ENCODE measurements at places on chromosomes 3 and 15.

- no peak for DNase-seq
Observed at GRCh38 chr3:115968871-115969270, 345.6 kb downstream of the GAP43 start.

GRCh38 chr3:41143421-41144031 lies 55.8 kb upstream of the CTNNB1 start:
- DNase-seq = no peak

DNA sequence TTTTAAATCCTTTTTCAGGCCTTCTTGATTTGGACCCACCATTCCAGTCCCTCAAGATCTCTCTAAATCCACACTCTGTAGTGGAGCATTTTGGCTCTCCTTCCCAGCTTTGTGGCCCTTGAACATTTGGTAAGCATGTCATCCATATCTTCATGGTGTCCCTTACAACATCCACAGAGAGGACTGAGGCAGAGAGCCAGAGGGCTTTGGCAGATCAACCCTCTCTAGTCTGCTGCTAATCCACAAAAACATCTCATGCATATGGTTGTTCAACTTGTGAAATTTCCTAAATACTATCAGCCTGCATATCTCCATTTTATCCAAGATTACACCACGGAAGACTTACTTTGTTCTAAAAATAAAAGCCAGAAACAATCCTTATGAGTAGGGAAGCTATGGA lies 23.2 kb downstream of the THRB start:
- no peak for DNase-seq

DNA sequence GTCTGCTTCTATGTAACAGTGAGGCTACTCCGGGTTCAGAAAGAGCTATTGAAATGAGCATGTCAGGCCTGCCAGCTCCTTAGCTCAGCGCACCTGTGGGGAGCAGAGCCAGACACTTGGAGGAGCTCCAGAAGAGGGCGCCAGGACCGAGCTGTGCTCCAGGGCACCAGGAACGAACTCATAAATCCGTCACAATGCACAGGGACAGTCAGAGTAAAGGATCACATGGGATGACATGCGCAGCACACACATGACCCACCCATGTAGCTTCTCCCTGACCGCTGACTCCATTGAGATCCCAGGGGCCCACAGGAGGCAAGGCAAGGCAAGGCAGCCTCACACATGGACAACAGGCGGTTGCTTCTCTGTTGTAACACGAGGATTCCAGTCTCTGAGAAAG lies 26.0 kb upstream of the GNB5 start:
- DNase-seq = no peak

DNA sequence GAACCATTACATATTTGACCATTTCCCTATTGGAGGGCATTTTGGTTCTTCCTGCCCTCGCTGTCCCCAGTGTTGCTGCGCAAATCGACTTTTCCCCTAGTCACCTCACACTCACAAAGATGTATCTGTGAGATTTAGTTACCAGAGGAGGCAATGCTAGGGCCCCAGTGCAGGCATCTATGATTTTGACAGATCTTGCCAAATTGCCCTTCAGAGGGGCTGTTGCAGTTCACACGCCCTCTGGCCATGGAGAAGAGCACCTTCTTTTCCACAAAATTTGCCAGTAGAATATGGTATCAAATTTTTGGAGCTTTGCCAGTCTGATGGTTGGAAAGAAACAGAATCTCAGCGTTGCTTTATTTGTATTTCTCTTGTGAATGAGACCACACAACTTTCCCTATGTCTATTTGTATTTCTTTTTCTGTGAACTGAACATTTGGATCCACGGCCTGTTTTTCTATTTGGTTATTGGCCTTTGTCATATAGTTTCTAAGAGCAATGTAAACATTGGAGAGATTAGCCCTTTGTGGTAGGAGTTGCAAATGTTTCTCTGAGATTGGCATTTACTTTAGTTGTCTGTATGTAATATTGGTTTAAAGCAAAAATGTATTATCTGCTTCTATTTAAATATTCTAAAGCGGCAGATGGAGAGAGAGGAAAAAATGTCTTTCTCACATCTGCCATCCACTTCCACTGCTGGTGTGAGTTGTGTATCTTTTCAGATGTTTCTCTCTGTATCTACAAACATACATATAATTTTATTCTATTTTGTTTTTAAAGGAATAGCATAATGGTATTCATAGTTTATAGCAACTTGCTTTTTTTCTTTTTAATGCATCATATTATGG lies 66.1 kb downstream of the DNASE1L3 start:
- DNase-seq = no peak

GRCh38 chr3:142224482-142225072 lies 808 bp downstream of the GK5 start:
- no peak for DNase-seq

- DNase-seq = no peak
Observed at GRCh38 chr3:181735911-181736310, 24.2 kb downstream of the SOX2 start.

DNA sequence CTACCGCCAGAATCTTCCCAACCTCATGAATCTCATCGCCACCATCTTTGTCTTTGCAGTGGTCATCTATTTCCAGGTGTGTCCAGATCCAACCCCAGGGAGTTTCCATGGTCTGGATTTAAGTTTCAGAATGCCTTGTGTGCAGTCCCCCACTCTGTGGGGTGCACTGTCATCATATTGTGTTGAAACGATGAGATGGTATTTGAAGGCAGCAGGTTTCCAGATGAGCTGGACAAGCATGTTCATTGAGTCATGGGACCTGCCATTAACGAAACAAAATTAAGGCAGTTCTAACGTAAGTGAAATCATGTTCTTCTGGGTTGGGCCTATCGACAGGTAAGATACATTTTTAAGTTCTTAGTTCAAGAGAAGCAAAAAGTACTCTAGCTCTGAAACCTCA lies 12.7 kb downstream of the SEC61A1 start:
- no peak for DNase-seq

DNA sequence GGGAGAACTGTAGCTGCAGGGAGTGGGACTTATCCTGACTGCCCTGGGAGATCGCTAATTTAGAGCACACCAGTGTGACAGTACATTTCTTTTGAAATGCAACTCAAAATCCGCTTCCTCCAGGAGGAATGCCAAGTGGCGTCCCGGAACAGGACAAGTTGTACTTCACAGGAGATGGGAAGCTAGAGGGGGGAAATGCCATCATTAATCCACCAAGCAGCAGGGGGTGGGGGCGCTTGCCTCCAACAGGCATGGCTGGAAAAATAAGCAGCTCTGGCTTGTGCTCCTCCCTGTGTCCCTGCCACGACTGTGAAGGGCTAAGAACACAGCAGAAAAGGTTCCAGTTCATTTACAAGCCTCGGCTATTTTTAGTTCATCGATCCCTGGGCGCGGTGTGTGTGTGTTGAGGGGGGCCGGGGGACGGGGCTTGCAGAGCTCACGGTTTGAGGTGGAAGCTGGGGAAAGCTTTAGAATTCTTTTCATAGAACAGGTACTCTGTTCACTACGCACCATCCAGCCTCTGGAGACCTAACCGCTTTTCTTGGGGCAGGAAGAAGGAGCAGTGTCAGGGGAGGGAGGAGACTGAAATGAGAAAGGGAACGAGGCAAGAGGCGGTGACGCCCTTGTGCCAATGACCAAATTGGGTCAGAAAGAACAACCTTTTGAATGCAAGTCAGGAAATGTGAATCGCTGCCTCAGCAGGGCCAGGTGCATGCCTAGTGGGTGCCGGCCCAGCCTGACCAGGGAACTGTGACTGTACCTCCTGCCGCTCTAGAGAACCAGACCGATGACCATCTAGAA lies 51.8 kb upstream of the DGKG start:
- DNase-seq = peak; percentile 59

DNA sequence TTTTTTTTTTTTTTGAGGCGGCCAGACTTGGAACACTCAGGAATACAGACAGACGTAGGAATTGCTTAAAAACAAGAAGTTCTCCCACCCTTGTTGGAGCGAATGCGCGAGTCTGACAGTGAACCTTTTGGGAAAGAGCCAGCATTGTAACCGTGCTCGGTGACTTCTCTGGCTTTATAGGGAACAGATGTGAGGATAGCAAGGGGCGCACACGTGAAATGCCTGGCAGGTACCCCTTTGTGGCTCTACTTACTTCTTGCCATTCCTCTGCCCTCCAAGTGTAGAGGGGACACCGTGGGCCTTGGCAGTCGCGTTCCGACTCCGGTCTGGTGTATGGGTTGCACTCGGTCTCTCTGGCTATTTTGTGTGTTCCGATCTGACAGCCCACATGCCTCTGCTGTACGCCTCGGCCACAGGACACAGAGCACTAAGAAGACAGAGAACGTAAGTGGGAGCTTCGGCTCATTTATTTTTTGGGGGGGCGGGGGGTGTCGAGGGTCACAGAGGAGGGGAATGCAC lies 126.4 kb downstream of the ADAMTS9 start:
- DNase-seq = no peak

GRCh38 chr3:24047513-24047912 lies 102.4 kb downstream of the NR1D2 start:
- DNase-seq = no peak

- no peak for DNase-seq
Observed at GRCh38 chr3:55159016-55159415, 231.2 kb upstream of the LRTM1 start.

DNA sequence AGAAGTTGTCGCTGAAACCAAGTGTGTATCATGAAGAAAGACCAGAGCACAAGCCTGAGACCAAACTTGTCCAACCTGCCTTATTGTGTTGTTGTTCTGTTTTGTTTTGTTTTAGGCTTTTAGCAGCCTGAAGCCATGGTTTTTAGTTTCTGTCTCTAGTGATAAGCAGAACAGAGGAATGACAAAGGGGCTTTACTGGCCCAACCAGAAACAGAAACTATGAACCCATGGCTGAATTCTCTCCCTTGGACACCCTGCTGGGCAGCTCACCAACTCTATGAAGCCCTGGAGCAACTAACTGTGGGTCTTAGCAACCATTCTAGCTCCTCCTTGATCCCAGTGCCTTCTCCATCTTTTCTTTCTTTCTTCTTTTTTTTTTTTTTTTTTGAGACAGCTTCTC lies 30.3 kb downstream of the HCLS1 start:
- no peak for DNase-seq

GRCh38 chr3:177141899-177142646 lies 55.2 kb downstream of the TBL1XR1 start:
- DNase-seq = no peak

Measured in fibroblast of skin of right biceps (primary cell).